ENCODE measurements at places on chromosomes 4 and X. TPM values are rescaled to one million over a fixed set of nuclear protein-coding genes. Genes with fewer than 3 reads are reported as not detected.

DNA sequence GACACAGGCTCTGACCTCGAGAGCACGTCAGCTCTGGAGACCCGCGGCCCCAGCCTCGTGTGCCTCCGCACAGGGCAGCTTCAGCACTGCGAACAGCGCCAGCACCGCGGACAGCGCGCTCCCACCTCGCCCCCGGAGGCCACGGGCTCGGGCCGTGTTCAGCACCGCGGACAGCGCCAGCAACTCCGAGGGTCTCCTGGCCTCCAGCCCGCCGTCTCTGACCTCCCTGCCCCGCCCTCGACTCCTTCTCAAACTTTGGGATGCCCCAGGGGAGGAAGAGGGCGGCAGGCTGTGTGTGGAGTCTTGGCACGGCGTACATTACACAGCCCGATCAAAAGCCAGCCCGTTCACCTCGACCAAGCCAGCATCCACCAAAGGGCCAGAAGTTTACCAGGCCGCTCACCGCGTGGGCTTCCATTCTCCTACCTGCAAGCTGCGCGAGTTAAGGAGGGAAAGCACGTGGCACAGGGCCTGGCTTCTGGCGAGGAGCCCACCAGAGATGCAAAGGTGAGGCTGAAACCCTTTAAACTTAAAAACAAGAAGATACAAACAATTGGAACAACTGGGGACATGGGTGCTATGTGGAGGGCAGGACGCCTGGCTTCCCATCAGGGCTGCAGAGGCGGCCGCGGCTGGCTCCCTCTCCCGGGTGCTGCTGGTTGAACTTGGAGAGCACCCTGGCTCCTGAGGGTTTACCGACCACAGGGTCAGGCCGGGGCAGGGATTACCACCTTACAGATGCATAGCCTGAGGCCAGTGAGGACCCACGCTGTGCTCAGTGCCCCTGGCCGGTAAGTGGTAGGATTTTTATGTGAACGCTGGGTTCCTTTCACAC is 4.5 kb upstream of the NKX1-1 start:
- no peaks in the 10 kb centered on the region for H3K4me1 ChIP-seq
- H3K27me3 ChIP-seq: peaks cover 39% of the 10 kb centered on the region
- H3K36me3 ChIP-seq: no peaks in the 10 kb centered on the region
- no peak overlapping the region for H3K27ac ChIP-seq
- DNase-seq: peak; percentile 61

Gene PDHA2
- total RNA-seq: not detected

Gene BEX1
- total RNA-seq: not detected

- H3K4me3 ChIP-seq: no peak overlapping the region
- DNase-seq: no peak
- no peaks in the 10 kb centered on the region for H3K27me3 ChIP-seq
These were observed 29.6 kb upstream of the NKRF start for GRCh38 chrX:119635799-119636198.

DNA sequence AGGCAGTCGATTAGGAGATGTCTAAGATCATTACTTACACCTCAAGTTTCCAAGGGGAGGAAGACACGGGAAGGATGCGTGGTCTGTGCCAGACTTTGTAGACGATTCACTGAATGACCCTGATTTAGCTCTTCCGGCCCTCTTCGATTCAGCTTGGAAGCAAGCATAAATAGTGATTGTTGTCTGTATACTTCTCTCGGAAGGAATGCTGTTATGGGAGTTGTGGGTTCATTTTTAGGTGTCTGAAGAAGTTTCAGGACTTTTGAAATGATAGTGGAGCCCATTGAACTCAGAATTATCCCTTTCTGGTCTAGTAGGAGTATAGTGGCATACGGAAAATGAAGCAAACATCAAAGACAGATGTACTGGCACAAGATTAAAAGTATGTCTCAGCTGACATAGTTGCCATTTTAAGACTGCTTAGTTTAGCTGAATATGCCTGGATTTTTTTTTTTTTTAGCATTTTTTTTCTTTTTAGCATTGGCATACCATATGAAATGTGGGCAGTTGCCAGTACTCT is 1.0 kb upstream of the ANKRD17 start:
- DNase-seq: no peak
- peaks cover 8% of the 10 kb centered on the region for H3K36me3 ChIP-seq
- H3K27me3 ChIP-seq: no peaks in the 10 kb centered on the region
- peaks cover 39% of the 10 kb centered on the region for H3K4me1 ChIP-seq
- peak overlapping the region; percentile 99 for H3K4me3 ChIP-seq
- H3K27ac ChIP-seq: peak overlapping the region; percentile 98

DNA sequence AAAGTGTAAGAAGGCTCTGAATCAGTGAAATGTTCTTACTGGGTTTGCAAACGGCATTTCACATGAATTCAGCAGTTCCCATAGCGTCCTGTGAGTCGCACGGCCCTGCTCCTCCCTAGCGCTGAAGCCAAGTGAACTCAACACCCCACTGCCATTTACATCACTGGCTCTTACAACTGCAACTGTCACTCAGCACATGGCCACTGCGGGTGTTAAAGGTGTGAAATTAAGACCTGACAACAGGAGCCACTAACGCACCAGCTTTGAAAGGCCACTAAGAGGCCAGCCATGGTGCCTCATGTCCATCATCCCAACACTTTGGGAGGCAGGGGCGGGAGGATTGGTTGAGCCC is 31.7 kb downstream of the RNF212 start:
- no peak overlapping the region for H3K4me3 ChIP-seq
- no peak overlapping the region for H3K27ac ChIP-seq
- H3K36me3 ChIP-seq: no peaks in the 10 kb centered on the region

DNA sequence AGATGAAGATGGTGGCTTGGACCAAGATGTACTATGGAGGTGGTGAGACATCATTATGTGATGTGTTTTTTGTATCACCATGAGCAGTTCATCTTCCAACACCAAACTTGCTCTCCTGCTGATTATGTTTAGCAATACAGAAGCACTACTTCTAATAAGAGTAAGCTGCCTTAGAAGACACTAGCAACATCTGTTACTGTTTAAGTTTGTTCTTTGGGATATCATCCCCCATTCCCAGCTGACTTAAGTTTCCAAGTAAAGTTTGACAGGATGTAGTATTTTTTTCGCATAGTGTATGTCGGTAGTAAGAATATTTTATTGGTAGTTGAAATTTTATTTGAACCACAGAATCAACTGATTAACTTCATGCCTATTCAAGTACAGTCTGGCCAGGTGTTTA is 123.5 kb upstream of the BMPR1B start:
- no peaks in the 10 kb centered on the region for H3K4me1 ChIP-seq
- no peaks in the 10 kb centered on the region for H3K27me3 ChIP-seq
- no peak overlapping the region for H3K4me3 ChIP-seq

Gene FGF5
- not detected for total RNA-seq

DNA sequence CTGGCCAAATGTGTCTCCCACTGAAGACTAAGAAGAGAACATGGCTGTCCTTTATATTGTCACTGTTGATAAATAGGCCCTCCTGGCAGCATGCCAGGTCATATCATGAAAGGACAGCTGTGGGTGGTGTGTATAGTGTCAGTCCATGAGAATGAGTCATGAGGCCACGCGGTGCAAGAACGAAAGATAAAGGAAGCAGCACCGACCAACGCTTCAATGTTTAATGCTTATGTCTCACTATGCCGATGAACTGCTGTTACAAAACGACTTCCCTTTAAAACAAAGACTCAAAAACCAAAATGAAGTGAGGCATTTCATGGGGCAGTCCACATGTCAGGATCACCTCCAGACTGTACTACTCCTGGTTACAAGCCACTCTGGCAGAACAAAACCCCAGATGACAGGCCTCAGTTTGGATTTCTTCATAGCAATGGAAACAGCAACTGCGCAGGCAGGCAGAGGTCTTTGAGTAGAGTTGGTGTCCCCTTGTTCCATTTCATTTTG is 5.2 kb upstream of the TCEANC start:
- peak overlapping the region; percentile 85 for H3K27ac ChIP-seq
- peaks cover 26% of the 10 kb centered on the region for H3K4me1 ChIP-seq
- H3K36me3 ChIP-seq: no peaks in the 10 kb centered on the region
- DNase-seq: peak; percentile 83

Gene ARAF
- 73.1 TPM for total RNA-seq

DNA sequence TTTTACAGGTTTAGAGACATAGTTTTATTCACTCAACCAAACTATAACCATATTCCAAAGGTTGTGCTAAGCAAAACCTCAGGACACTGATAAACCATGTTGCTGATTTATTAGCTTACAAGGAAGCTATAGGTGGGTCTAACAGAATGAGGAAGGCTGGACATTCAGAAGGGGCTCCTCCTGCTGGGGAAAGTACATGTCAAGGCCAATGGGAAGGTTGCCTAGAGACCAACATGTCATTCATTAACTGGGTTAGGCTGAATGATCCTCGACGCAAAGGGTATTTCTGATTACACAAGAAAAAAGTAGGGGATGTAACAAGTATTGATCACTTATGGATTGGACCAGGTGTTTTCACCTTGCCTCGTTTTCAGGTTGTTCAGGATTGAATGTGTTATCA is 30.3 kb downstream of the SLC10A6 start:
- H3K27me3 ChIP-seq: no peaks in the 10 kb centered on the region
- DNase-seq: no peak
- H3K4me3 ChIP-seq: no peak overlapping the region
- H3K36me3 ChIP-seq: no peaks in the 10 kb centered on the region
- no peak overlapping the region for H3K27ac ChIP-seq
- H3K4me1 ChIP-seq: no peaks in the 10 kb centered on the region

GRCh38 chr4:157220371-157220881 is at the start of gene GRIA2:
TSS of gene GRIA2 (plus strand) at chr4:157220728. CDS start at chr4:157221043, 315 bp downstream.
- peaks cover 26% of the 10 kb centered on the region for H3K27me3 ChIP-seq
- no peak for DNase-seq
- H3K4me1 ChIP-seq: no peaks in the 10 kb centered on the region
- H3K4me3 ChIP-seq: no peak within 1 kb of the TSS

DNA sequence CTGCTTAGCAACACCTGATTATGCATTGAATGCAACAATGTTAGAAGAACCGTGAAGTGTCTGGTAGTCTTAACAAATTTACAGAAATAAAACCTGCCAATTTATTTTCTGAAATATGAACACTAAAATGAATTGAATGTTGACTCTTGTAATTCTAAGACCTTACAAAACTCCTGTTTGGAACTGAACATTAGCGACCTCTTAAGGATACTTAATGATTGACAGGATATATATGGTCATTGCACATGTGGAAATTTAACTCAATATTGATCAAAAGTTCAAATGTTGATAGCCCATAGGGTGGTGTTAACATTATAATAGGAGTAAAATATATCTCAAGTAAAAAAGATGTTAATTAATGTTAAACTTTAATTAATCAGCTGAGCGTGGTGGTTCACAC is 79.1 kb downstream of the TECRL start:
- no peaks in the 10 kb centered on the region for H3K27me3 ChIP-seq
- no peaks in the 10 kb centered on the region for H3K36me3 ChIP-seq
- no peaks in the 10 kb centered on the region for H3K4me1 ChIP-seq
- no peak for DNase-seq
- no peak overlapping the region for H3K4me3 ChIP-seq

Gene C4orf51
- total RNA-seq: not detected

- H3K4me3 ChIP-seq: no peak overlapping the region
- no peak overlapping the region for H3K27ac ChIP-seq
- H3K4me1 ChIP-seq: no peaks in the 10 kb centered on the region
- no peak for DNase-seq
- H3K27me3 ChIP-seq: peaks cover 6% of the 10 kb centered on the region
These were observed 75.9 kb downstream of the AASDH start for GRCh38 chr4:56311299-56311975.

Gene PRSS12
- total RNA-seq: not detected

DNA sequence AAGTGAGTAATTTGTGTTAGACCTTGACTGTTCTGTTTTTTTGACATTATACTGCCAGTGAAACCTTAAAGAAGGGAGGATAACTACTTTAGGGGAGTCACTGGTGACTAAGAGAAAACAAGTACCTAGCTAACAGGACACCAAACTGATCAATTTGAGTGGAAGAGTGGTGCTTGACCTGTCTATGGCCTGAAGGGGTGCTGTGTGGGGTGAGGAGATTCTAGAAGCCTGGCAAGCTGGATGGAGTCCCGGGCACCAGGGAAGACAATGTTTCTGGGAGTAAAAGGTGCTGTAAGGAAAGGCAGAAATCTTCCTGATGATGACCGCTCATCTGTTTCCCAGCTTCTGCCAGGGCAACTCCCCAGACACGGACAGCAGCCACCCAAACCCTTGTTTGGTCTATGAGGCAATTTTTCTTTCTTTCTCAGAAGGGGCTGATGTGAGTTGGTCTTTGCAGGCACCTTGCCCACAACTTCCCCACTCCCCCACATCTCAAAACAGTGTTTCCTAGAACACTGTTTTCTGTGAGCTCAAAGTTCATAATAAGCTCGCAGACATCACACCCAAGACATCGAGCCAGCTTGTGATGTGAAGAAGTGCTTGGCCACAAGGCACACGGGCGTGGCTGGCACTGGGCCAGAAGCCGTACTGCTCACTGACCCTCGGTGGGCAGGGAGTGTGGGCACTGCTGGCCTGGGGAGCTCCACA is 4.6 kb downstream of the TXK start:
- H3K36me3 ChIP-seq: peaks cover 16% of the 10 kb centered on the region
- peaks cover 78% of the 10 kb centered on the region for H3K4me1 ChIP-seq
- peak overlapping the region; percentile 73 for H3K4me3 ChIP-seq
- H3K27me3 ChIP-seq: no peaks in the 10 kb centered on the region

GRCh38 chrX:152245213-152245612 is 106.8 kb upstream of the MAGEA10 start:
- DNase-seq: no peak
- H3K4me1 ChIP-seq: no peaks in the 10 kb centered on the region
- no peaks in the 10 kb centered on the region for H3K27me3 ChIP-seq
- no peak overlapping the region for H3K27ac ChIP-seq

GRCh38 chrX:19720236-19720635 is 167.2 kb downstream of the SH3KBP1 start:
- no peaks in the 10 kb centered on the region for H3K27me3 ChIP-seq
- no peak for DNase-seq
- H3K4me1 ChIP-seq: peaks cover 31% of the 10 kb centered on the region

GRCh38 chr4:71268166-71268565 is 70.7 kb upstream of the SLC4A4 start:
- no peak overlapping the region for H3K27ac ChIP-seq
- H3K4me3 ChIP-seq: no peak overlapping the region
- H3K36me3 ChIP-seq: no peaks in the 10 kb centered on the region
- no peak for DNase-seq
- H3K4me1 ChIP-seq: no peaks in the 10 kb centered on the region

Gene ETDA
- total RNA-seq: not detected

Gene TEX13C
- not detected for total RNA-seq

Gene CT83
- not detected for total RNA-seq

- peaks cover 2% of the 10 kb centered on the region for H3K36me3 ChIP-seq
- H3K27ac ChIP-seq: no peak overlapping the region
- H3K27me3 ChIP-seq: no peaks in the 10 kb centered on the region
- H3K4me3 ChIP-seq: no peak overlapping the region
- H3K4me1 ChIP-seq: peaks cover 15% of the 10 kb centered on the region
- no peak for DNase-seq
These were observed 131.9 kb downstream of the REELD1 start for GRCh38 chr4:146346276-146346675.

GRCh38 chr4:575281-576141 is 584 bp downstream of the TMEM271 start:
- peaks cover 8% of the 10 kb centered on the region for H3K4me1 ChIP-seq
- no peak for DNase-seq
- H3K27ac ChIP-seq: no peak overlapping the region
- no peak overlapping the region for H3K4me3 ChIP-seq
- peaks cover 53% of the 10 kb centered on the region for H3K27me3 ChIP-seq

All from activated CD8-positive, alpha-beta memory T cell treated with anti-CD3 and anti-CD28 coated beads, Interleukin-2, amount 10 ng/mL, durations not matched to agents 7 days and 5 days (primary cell).